Coronary artery (tissue), 2 donors: ENCODE measurements at places on chromosomes 6 and 20.
A peak's percentile ranks its signal among the peaks of the same experiment; 100 is the strongest.

DNA sequence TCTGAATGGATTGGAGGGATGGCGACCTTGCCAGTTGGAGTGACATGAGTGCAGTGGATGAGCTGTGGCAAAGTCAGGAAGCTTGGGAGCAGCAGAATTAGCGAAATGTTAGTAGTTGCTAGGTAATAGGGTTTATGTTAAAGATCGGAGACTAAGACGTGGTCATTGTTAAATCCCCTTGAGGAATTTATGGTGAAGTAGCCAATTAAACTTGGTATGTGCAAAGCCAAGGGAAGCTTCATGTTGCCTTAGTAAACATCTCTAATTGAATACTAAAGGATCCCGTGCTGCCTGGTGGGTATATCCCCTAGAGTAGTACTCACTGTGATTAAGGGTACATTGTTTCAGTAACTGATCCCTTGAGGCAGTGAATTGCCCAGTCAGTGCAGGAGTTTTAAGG lies 106.0 kb downstream of the PRIM2 start:
- DNase-seq: no peak

- no peak for DNase-seq
These were observed 75.9 kb downstream of the TAF4 start for GRCh38 chr20:61989741-61990140.

DNA sequence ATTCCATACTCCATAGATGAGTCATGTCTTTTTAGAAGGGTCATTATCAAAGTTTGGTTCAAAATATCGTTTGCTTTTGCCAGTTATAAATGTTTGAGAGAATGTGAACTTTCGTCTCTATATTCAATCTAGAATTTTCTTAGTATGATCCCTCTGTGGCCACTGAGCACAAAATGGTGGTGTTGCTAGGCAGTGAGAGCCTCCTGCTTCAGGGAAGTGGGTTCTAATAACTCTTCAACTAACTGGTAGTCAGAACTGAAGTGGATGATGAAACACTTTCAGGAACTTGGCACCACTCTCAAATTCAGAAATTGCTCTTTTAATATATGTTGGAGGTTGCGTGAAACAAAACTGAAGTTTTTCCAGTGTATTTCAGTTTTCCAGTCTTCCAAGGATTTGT lies 125.0 kb upstream of the DOK5 start:
- no peak for DNase-seq

DNA sequence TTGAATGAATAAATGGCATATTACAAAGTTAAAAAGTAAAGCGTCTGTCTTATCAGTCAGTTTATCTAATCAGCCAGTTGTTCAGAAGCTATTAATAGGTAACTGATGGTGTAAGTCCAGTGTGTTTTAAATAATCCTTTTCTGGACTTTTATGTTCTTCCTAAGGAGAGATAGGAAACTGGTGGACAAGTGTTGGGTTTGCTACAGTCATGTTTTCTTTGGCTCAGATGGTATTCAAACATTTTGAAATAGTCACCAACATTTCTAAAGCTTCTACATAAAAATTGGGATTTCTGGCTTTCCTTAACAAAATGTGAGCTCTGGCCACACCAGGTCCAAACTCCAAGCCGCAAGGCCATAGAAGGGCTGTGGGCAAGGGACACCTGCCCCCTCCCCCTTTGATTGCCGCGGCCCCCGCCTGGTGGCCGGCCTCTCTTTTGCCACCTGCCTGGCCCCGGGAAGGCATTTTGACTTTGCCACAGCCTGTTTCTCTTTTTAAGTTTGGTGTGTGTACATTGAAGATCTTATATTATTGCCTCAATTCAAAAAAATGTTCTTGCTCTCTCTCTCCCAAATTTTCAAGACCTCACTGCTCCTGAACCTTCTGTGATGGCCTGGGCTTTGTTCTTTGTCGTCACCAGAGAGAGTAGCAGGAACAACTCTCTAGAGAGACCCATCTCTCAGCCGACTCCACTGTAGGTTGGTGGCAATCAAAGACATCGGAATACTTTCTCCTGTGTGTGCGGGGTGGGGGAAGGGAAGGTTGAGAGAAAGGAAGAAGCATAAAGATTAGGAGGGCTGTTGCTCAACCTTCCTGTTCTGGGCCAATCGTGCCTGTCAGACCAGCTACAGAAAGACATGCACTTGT lies 84.0 kb upstream of the ZNF217 start:
- DNase-seq: no peak

- DNase-seq: peak; percentile 56
These were observed 114.4 kb downstream of the SLC23A2 start for GRCh38 chr20:4886771-4887527.

- peak; percentile 91 for DNase-seq
These were observed 43.1 kb upstream of the NAA20 start for GRCh38 chr20:19973961-19974629.

DNA sequence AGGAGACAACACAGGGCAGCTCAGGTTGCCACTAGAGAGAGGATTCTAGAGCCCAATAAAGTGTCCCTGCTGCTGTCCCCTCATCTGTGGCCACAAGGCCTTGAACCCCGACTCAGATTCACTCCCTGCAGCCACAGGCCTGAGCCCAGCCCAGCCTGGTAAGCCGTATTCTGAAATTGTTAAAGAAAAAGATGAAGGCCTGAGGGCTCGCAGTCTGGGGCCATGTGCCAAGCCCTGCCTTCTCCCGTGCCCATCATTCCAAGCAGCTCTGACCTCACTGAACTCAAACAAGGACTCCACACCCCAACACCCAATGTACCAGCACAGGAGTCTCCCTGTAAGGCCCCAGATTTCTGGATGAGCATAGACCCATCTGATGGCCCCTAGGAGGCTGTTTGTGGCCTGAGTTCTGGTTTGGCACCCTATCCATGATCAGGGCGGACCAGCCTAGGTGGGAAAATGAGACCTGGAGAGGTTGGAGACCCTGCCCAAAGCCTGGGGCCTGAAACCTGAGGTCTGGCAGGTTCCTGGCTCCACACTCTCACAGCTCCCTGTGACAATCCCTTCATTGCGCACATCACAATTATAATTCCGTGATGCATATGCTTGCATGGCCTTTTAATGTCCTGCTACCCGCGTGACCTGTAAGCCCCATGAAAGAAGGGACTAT lies 62.0 kb upstream of the TOP1 start:
- DNase-seq: no peak

- no peak for DNase-seq
These were observed 268.3 kb downstream of the TFAP2C start for GRCh38 chr20:56897318-56897957.

DNA sequence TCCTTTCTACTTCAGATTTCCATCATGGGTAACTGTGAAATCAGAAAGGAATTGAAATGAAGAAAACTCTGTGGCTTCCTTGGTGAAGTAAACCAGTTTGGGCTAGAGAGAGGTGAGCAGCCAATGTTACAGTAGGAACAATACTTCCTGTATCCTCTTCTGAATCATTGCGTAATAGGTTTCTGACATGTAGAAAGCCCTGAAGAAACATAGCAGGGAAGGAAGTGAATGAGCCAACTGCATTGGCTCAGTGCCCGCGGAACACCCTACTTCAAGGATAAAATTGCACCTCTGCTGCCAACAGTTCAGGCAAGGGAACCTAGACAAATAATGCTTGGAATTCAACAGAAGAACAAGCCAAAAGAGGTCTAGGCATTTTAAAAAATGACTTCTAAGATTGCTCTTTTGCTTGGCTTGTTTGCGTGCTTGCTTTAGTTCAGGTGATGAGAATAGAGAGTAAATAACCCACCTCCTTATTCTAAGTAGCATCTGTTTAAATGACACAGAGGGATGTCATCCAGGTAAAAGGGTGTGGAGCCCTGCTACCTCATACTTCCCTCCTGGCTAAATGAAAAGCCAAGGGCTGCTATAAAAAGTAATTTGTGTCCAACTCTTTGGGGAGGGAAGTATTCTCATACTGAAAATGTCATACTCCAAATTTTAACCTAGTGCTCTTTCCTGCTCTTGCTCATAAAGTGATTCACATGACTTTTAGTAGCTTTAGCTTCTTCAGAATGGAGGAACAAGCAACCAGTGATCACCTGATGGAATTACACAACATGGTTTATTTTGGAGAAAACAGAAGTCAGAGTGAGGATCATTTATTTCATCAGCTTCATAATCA lies 30.0 kb upstream of the AKIRIN2 start:
- peak; percentile 87 for DNase-seq

DNA sequence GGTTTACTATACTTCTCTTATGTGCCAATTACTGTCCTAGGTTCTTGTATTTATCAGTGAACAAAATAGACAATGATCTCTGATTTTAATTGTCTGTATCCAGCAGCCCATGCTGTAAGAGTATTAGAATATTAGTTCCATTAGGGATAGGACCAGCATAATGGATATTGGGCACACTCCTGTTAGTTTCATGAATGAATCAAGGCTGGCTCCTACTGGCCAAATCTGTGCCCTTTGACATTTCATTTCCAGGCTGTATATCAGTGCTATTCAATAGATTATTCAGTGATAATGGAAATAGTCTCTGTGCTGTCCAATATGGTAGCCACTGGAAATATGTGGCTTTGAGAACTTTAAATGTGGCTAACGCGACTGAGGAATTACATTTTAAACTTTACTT lies 1007.9 kb upstream of the FLRT3 start:
- DNase-seq: no peak

GRCh38 chr20:20211274-20211987 lies 156.5 kb upstream of the INSM1 start:
- DNase-seq: no peak

GRCh38 chr6:165579151-165579550 lies 83.9 kb downstream of the PDE10A start:
- DNase-seq: no peak

DNA sequence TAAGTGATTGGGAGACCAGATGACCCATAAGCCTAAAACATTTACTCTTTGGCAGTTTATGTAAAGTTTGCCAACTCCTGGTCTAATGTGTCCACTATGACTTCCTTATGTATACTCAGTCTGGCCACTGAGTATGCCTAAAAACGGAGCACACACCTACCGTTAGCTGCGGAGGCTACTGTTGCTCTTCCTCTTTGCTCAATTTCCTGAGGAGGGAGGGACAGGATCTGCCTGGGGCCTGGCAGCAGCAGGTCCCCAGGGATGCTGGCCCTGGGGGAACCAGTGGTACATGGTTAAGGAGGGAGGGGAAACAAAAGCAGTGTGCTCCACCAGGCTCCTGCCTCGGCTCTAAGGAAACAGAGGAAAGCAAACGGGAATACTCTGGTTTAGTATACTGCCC lies 113.5 kb downstream of the CDYL start:
- DNase-seq: no peak

GRCh38 chr6:37042150-37042549 lies 36.7 kb downstream of the FGD2 start:
- DNase-seq: no peak

- no peak for DNase-seq
These were observed 62.3 kb downstream of the PDE7B start for GRCh38 chr6:135913785-135914184.

- no peak for DNase-seq
These were observed 110.1 kb upstream of the PTPN1 start for GRCh38 chr20:50399917-50400704.

GRCh38 chr20:56409956-56410355 lies 2.1 kb upstream of the CASS4 start:
- no peak for DNase-seq

DNA sequence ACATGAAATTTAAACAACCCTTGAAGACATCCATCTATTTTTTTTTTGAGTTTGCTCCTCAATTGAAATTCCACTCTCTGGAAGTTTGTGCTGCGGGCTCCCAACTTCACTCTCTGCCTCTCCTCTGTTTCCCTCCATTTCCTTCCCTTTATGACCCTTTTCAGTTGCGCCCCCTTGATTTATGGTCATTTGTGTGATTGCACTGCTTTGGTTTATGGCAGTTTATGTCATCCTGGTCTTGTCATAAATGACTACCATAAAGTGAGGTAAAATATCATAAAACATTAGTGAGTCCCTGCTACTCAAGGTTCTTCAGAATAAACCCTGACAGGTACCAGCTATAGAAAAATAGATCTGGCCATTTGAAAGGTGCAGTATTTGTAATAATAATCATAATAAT lies 348.3 kb upstream of the ZFP64 start:
- no peak for DNase-seq

DNA sequence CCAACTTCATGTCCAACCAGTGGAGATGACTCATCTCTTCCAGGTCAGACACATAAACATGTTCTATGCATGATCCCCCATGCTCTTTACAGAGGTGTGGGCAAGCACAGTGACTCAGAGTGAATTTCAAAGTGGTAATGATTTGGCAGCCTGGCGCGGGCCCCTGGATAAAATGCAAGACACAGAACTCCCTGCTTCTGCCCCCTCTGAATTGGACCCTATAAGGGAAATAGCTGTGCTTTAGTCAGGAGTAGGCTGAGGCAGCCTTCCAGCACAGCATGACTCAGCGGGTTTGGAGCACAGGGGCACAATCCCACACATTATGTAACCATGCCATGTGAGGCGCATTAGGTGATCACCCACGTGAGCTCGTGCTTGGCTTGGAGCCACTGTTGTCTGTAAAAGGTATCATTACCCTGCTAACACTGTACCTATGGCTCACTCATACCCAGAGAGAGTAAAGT lies 127.4 kb downstream of the C6orf118 start:
- DNase-seq: no peak

- no peak for DNase-seq
These were observed 345.9 kb downstream of the CDH4 start for GRCh38 chr20:61597996-61598395.

DNA sequence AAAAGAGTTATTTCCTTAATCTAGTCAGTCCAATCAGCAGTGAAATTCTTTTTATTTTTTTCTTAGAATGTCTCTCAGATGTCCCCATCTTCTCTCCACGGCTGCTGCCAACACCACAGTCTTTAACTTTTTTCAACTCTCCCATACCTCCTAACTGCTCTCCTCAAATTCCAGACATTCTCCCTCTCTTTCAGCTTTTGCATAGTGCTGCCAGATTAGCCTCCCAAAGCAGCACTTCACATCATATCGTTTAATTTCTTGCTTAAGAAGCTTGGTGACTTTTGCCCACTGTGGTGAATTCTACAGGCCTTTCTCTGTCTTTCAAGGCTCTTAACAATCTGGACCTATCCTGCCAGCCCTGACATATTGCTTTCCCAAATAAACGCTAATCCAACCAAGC lies 233.4 kb downstream of the UST start:
- DNase-seq: no peak

GRCh38 chr6:22878706-22879105 lies 309.3 kb downstream of the HDGFL1 start:
- no peak for DNase-seq

GRCh38 chr20:62429455-62430310 lies 2.3 kb upstream of the RBBP8NL start:
- DNase-seq: no peak

DNA sequence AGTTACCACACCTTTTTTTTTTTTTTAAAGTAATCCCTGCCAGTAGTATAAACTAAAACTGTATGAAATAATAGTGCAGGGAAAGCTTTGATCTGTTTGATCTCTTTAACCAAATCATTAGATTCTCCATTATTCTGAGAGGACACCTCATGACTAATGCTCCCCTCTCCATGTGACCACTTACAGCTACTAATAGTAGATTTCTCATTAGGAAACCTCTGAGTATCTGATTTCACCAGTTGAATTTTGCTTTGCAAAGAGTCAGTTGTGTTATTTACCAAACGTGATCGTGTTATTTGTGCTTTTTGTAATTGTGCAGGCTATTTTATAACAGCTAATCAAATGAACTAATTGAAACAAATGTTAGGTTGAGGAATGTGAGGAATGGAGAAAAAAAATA lies 12.5 kb downstream of the CASP8AP2 start:
- DNase-seq: no peak

- DNase-seq: no peak
These were observed 35.8 kb downstream of the ZBTB46 start for GRCh38 chr20:63795178-63795830.

- no peak for DNase-seq
These were observed 78.7 kb downstream of the NCOA7 start for GRCh38 chr6:125869427-125869826.
